ENCODE measurements at places on chromosomes 7 and 10.

GRCh38 chr10:59960751-59961150 is 54.4 kb upstream of the CCDC6 start:
- DNase-seq: no peak

GRCh38 chr10:91571671-91572070 is 61.2 kb downstream of the PPP1R3C start:
- no peak for DNase-seq

DNA sequence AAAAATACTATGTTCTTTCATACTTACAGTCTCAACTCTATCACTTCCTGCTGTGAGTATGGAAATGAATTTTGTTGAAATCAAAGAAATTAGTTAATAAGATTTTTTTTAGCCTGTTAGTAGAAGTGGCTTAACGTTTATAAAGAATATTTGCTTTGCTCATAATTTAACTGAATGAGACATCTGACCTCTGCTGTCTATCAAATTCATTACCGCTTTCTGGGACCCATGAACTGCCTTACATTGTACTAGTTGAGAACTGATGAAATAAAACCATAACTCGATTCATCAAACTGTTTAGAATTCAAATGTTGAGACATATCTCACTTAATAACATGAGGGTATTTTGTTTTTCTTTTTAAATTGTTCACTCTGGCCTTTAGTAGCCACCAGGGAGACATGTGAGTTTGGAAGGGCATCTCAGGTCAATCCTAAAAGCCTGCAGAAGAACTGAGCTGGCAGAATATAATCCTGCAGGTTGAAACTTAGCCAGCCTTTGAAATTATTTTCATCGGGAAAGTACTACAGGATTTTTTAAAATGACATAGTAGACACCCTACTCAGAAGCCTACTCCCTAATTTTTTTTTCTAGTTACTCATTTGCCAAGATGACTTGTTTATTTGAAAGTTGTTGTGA is 78.7 kb downstream of the KIAA1217 start:
- no peak for DNase-seq

DNA sequence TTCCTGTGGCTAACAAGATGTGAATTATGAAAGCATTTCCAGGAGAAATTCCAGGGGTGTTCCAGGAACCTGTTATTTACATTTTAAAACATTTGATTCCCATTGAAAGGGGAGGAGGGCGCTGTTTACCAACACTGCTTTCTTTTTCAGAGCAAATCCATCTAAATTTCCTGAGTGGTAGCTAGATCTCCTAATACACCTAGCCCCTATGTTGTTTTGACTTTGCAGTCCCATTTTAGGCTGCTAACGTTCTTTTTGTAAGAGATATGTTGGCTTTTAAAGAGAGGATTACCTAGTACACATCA is 130.8 kb downstream of the TCF7L2 start:
- no peak for DNase-seq

DNA sequence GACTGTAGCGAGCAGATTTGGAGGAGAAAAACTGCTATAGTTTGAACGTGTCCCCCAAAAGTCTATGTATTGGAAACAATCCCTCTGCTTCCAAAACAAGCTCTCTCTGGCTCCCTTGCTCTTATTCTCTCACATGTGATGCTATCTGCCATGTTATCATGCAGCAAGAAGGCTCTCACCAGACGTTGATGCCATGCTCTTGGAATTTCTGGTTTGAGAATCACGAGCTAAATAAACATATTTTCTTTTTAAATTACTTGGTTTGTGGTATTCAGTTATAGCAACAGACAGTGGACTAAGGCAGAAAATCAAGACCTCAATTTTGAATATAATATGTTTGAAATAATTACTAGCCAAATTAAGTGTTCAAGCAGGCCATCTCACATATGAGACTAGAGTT is 17.5 kb upstream of the GNAT3 start:
- DNase-seq: no peak

GRCh38 chr7:16028103-16028502 is 341.6 kb upstream of the MEOX2 start:
- no peak for DNase-seq

- DNase-seq: no peak
These were observed 24.0 kb upstream of the NPS start for GRCh38 chr10:127524908-127525665.

- no peak for DNase-seq
These were observed 37.8 kb downstream of the RSU1 start for GRCh38 chr10:16779384-16779915.

- no peak for DNase-seq
These were observed 12.0 kb upstream of the LARP4B start for GRCh38 chr10:943334-944033.

All from NCI-H1105 (cell line).